ENCODE measurements at places on chromosomes 13 and 19.

GRCh38 chr19:2811221-2811722, 8.4 kb upstream of the ZNF554 start:
- no peak for DNase-seq

DNA sequence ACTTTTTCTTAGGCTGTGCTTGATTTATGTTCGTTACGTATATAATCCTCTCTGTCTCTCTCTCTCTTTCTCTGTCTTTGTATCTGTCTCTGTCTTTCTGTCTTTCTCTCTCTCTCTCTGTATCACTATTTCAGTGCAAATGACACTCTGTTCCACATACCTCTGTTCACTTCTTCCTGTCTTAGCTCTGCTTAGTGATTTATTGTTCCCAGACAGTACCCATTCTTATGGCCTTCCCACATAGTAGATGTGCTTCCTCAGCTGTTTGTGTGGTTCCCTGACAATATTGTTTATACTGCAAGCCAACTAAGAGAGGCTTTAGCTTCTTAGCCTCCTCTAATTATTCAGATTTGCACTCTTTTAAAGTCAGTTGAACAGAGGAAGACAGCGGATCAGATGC, 1244.2 kb downstream of the DIAPH3 start:
- no peak for DNase-seq

DNA sequence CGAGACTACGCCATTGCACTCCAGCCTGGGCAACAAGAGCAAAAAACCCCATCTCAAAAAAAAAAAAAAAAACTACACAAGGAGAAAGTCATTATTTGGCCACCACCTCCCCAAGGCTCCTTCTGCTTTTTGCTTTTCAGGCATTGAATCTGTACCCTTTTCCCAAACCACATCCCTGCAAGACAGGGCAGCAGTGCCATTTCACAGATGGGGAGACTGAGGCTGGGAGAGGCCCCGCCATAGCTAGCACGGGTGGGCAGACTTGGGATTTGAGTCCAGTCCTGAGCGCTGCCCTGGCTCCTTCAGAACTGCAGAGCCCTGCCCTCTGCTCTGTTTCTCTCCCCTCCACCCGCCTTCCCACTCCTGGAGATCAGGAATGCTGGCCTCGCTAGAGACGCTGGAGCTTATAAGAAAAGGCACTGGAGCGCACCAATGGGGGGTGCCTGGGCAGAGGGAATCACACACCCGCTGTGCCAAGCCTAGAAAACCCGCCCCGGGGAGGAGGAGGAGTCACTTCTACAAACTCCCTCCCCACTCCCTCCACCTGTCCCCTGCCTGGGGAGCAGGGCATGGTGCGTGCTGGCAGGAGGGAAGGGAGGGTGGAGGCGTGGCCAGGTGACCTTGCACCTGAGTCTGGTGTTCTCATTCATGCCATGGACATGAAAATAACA, 17.6 kb downstream of the TJP3 start:
- no peak for DNase-seq

GRCh38 chr19:4015705-4016402, 8.3 kb downstream of the PIAS4 start:
- DNase-seq: no peak
